ENCODE measurements at places on chromosomes 4 and X.

DNA sequence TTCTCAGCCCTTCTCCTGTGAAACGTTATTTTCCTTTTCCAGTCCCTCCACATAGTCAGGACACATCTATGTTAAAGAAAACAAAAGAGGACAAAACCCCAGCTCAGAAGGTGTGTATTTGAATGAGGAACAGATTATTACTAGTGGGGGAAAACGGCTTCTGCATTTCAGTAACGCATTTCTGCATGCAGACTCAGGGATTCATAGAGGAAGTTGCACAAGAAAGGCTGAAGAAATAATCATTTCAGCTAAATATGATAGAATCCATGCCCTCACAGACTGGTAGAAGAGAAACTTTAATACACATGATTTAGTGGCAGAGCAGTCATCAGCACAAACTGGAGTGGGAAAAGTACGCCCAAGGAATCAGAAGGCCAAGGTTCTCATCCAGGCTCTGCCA lies 270.8 kb upstream of the FGF13 start:
- DNase-seq = no peak

DNA sequence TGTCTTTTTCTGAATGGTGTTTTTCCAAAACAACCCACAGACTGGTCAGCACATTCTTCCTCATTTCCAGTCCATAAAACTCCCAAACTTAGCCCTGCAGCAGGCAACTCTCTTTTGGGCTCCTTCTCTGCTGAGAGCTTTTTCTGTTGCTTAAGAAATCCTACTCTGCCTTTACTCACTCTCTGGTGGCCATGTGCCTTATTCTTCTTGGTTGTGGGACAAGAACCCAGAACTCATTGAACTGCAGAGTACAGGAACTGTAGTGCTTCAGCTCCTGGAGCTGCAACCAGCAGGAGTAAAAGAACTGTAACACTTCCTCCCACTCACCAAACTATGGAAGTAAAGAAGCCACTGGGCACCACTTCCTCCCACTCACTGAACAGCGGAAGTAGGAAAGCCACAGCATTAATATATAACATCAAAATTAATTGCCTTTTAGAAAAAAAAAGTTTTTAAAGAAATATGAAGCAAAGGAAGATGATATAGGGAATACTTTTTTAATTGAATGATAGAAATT lies 864.1 kb upstream of the PCDH10 start:
- no peak for DNase-seq

- DNase-seq = no peak
Measured at GRCh38 chr4:153218961-153219360, 14.7 kb downstream of the TRIM2 start.

- DNase-seq = no peak
Measured at GRCh38 chrX:110219920-110220319, 98.0 kb downstream of the AMMECR1 start.

DNA sequence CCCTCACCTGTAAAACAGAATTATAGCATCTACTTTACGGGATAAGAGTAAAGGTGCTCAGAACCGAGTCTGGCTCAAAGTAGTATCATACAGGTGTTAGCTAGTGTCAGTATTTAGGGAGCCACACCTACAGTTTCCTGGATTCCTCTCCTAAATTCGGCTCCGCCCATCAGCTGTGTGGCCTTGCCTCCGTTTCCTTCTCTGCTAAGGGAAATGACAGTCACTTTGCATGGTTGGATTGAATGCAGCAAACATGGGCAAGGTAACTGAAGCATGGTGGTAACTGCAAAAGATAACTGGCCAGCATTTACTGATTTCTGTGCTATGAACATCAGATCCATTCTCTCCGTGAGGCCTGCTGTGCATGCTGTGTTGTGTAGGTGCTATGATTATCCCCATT lies 2.8 kb downstream of the PPP1R3F start:
- no peak for DNase-seq

- no peak for DNase-seq
Measured at GRCh38 chrX:40172401-40173142, 74.8 kb upstream of the BCOR start.

GRCh38 chr4:74181219-74181618 lies 23.3 kb downstream of the MTHFD2L start:
- no peak for DNase-seq

GRCh38 chrX:1222531-1223241 lies 10.2 kb upstream of the CRLF2 start:
- no peak for DNase-seq

- no peak for DNase-seq
Measured at GRCh38 chrX:123927845-123928244, 33.7 kb upstream of the STAG2 start.

GRCh38 chr4:152158225-152158624 lies 377.7 kb downstream of the FBXW7 start:
- DNase-seq = no peak

DNA sequence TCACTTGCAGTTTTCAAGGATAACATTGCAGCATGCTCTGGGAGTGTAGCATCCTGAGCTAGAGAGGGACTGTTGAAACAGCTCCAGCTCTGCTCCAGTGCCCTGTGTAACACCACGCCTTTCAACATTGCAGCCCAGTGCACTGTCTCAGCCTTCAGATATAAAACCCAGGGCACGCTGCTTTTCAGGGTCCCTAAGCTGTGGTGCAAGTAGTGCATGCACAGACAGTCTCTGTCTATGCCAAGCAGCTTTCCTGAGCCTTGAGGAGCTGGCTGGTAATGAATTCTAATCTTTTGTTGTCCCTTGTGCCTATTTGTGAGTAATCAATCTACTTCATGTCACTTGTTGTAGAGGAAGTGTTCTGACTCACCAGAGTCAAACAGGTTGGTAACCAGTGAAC lies 897.0 kb downstream of the ARAP2 start:
- no peak for DNase-seq

GRCh38 chrX:18887177-18887824 lies 96.6 kb downstream of the PHKA2 start:
- no peak for DNase-seq

GRCh38 chr4:181538431-181538830 lies 704.8 kb upstream of the TENM3 start:
- no peak for DNase-seq

DNA sequence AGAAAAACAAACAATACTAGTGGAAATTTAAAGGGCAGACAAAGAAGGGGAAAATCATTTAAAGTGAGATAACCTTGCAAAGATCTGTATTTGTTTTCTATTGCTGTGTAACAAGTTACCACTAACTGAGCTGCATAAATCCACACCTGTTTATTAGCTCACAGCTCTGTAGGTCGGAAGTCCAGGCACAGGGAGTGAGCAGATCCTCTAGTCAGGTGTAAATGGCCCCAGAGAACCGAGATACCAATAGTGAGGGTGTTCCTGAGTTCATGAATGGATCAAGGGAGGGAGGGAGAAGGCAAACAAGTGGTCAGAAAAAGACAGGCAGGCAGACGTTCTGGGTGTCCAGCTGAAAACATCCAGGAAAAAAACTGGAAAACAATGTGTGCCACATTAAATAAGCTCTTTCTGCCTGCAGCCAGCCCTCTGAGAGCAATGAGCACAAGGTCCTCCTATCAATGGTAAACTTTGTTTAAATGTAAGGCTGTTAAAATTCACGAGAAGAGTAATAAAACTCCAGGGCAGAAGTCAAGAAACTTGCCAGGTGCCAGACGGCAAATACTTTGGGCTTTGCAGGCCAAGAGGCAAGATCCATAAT lies 25.0 kb downstream of the ADGRA3 start:
- DNase-seq = no peak

DNA sequence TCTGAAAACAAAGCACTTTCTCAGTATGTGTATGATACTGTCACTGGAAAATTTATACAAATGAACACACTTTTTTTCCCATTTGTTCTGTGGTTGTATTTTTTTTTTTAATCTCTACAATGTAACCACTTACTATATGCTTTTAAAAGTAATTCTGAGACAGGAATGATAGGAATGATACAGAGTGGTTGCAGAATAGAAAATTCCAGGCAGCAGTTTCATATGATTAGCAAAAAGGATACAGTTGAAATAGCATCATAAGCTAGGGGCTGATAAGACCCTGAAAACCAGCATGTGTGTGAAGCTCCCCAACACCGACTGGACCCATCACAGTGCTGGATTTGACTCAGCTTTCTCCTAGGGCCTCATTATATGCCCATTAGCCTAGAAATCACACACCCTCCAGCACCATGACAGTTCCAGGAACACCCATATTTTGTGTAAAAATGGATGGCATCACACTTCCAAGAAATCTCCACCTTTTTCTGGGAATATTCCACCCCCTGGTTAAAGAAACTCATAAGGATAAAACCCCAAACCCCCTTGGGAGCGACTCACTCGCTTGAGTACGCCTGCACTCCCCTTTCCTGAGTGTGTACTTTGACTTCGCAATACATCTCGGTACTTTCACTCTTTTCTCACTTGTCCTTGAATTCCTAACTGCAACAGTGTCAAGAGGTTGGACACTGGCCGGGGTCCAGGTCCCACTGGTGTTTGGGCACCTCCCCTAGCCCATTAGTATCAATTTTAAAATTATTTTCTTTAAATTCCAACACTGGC lies 77.4 kb upstream of the AGA start:
- DNase-seq = no peak

- no peak for DNase-seq
Measured at GRCh38 chrX:122703762-122704161, 480.3 kb upstream of the GRIA3 start.

- DNase-seq = peak; percentile 66
Measured at GRCh38 chr4:149164282-149164681, 651.4 kb downstream of the IQCM start.

DNA sequence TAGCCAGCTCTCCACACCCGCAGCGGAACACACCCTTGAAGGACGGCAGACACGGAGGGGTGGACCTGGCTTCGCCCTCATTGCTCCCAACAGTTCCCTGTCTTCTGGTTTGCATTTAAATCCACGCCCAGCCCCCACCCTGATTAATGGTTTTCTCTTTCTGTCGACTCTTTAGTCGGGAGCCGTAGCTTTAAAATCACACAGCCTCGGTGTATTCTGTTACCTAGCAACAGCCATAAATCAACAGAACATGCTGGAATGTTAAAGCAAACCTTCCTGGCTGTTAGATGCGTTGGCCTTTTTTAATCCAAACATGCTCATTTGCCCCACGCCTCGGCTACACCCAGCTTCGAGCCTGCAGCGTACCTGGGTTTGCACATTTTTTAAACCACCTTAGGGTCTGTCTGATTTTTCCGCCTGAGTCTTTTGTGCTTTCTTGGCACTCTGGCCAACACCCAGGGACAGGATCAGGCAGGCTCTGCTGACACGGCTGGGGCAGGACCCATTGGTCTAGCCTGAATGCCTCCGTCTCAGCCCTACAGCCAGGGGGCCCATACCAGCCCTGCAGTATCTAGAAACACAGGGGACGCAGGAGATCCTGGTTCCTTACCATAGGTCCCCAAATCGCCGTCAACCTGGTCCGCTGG lies 21.4 kb upstream of the PPP2R2C start:
- DNase-seq = no peak

DNA sequence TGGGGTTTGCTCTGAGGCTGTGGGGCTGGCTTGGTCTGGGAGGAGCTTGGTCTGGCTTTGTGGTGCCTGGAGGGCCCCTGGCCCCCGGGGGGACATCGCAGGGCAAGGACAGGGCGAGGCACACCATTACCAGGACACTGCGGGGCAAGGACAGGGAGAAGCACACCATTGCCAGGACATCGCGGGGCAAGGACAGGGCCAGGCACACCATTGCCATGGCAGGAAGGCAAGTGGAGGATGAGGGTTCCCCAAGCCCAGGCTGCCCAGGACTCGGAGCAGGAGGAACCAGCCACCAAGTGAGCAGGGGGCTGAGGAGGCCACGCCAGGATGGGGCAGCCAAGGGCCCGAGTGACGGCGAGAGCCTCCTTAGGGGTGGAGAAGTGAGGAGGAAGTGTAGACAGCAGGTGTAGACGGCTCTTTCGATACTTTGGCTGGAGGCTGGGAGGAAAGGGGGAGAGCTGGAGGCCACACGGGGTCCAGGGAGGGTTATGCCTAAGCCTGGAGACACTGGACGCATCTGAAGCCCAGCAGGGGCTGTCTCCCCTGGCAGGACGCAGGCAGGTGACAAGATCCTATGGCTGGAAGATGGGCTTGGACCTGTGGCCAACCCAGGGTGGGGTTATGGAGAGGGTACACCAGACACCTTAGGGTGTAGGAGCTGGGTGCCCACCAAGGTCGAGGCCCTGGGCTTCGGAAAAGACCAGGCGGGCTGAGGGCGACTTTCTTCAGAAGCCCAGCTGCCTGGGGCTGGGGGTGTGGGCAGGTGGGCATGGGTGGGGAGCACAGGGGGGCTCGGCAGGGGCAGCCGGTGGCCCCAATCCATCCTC lies 7.3 kb downstream of the NKX1-1 start:
- no peak for DNase-seq

DNA sequence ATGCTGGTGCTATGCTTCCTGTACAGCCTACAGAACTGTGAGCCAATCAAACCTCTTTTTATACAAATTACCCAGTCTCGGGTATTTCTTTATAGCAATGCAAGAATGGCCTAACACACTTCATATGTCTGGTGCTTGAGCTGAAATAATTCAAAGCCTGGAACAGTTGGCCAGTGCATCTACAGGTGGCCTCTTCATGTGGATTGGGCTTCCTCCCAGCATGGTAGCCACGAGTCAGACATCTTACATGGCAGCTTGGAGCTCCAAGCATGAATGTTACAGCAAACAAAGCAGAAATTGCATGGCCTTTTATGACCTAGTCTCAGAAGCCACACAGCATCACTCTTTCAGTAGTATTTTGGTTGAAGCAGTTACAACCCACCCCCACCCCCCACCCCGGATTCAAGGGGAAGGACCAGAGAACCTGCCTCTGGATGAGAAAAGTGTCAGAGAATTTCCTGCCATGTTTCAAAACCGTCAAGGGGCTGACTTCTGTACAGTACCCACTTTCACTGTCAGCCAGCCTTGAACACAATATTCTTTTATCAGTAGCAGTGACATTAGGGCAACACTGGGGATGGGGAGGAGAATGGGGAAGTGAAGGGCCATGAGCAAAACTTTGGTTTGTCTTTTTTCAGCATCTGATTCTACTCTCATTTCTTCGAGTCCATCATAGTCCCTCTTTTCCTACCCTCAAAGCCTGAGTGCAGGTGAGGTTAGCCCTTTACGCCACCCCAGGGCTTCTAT lies 368.7 kb downstream of the BCOR start:
- DNase-seq = no peak

GRCh38 chr4:152530600-152530999 lies 5.3 kb downstream of the FBXW7 start:
- no peak for DNase-seq

Measured in COLO829 (cell line).